Retinal pigment epithelial cell (primary cell): ENCODE measurements at places on chromosomes 7 and 10.

DNA sequence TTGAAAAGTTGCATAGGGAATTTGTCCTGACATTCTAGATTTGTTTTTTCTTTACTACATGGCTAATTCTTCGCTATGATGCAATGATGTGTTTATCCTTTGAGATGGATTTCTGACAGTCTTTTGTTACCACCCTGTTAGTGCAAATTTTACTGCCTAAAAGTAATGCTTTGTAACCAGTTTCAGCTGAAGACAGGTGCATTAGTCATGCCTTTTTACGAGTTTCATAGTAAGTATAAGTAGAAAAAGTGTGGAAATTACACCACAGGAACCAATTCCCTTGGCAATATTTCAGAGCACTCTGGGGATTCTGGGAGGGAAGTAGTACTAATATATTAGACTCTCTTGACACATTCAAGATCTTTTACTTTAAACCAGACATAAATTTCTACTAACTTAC is 257.8 kb upstream of the DKK1 start:
- no peak for DNase-seq

GRCh38 chr10:132427939-132428367 is 31.0 kb downstream of the PWWP2B start:
- DNase-seq: no peak

GRCh38 chr7:664997-665735 is 61.3 kb upstream of the DNAAF5 start:
- no peak for DNase-seq

- no peak for DNase-seq
These were observed 13.0 kb upstream of the SCART1 start for GRCh38 chr10:133440633-133441285.

- no peak for DNase-seq
These were observed 366.5 kb upstream of the AKR1E2 start for GRCh38 chr10:4459531-4459930.

- DNase-seq: no peak
These were observed 107.3 kb downstream of the TPK1 start for GRCh38 chr7:144728551-144728950.

DNA sequence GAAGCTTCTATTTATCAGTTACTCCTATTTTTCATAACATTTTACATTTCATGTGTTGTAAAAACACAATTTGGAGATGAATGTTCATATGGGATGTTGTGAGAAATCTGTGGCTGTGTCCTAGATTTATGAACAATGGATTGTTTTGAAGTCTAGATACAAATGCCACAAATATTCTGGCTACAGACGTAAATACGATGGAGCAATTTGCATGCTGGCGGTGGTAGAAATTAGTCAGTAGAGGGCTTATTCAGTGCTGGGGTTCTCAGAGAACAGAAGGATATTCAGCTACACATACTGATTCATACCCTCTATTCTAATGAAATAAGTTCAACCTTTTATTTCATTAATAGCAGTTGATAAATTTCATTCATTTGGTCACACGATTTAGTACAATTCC is 48.8 kb downstream of the PLPP4 start:
- peak; percentile 82 for DNase-seq

DNA sequence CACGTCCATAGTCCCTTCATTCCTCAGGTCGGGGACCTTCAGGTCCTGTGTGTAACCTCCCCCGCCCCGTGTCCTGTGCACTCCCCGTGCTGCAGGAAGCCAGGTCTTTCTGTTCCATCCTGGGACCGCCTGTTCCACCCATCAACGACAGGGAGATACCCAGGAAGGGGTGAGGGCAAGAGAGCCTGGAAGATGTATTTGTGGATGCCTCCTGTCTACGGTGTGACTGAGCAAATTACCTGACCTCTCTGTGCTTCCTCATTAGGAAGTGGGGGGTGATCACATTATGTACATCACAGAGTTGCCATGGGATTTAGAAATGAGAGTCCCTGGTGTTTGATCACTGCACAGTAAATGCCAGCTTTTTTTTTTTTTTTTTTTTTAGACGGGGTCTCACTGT is 46.3 kb downstream of the GRID2IP start:
- no peak for DNase-seq

- DNase-seq: no peak
These were observed 254.8 kb upstream of the ZMIZ1 start for GRCh38 chr10:78813998-78814399.
